Bladder microvascular endothelial cell (primary cell): ENCODE measurements at places on chromosomes 13 and 19. TPM values are rescaled to one million over a fixed set of nuclear protein-coding genes. Genes with fewer than 3 reads are reported as not detected.

Gene CASP14
- not detected in 2 replicates for total RNA-seq

Gene NLRP7
- not detected in 2 replicates for total RNA-seq

Gene FBXO17
- 1.1 and 13.6 TPM in 2 replicates for total RNA-seq

Gene ZNF737
- total RNA-seq, result 3.6 and 11.6 TPM in 2 replicates

Gene CAPNS1
- 343 and 488 TPM in 2 replicates for total RNA-seq

Gene PBX4
- 0.06 TPM in 1 of 2 replicates, not detected in the other for total RNA-seq

Gene HIPK4
- total RNA-seq, result 0.06 TPM in 1 of 2 replicates, not detected in the other

Gene ASPDH
- 0.19 TPM in 1 of 2 replicates, not detected in the other for total RNA-seq

Gene ZNF224
- total RNA-seq, result 18.9 and 29.8 TPM in 2 replicates

Gene CPB2
- not detected in 2 replicates for total RNA-seq

Gene PEG3
- 0.32 and 0.76 TPM in 2 replicates for total RNA-seq

Gene KLK15
- not detected in 2 replicates for total RNA-seq

Gene RFPL4A
- total RNA-seq, result 0.16 and 2.3 TPM in 2 replicates

Gene ATF5
- total RNA-seq, result 3.4 and 5.8 TPM in 2 replicates

Gene CYP2A7
- not detected in 2 replicates for total RNA-seq

Gene DAND5
- under 0.01 and 0.06 TPM in 2 replicates for total RNA-seq

Gene CD22
- 1.6 and 1.7 TPM in 2 replicates for total RNA-seq

Gene LILRA6
- not detected in 2 replicates for total RNA-seq

Gene PLVAP
- total RNA-seq, result 11.8 and 12.5 TPM in 2 replicates

Gene CCDC169
- 0.97 and 2.7 TPM in 2 replicates for total RNA-seq

Gene CEACAM20
- total RNA-seq, result not detected in 2 replicates

Gene PPM1N
- total RNA-seq, result 0.32 and 0.63 TPM in 2 replicates

Gene BCAM
- 24.4 and 65.4 TPM in 2 replicates for total RNA-seq

Gene MEIS3
- 0.13 and 0.65 TPM in 2 replicates for total RNA-seq

Gene ZNF274
- total RNA-seq, result 14.7 and 21.0 TPM in 2 replicates

Gene RELB
- total RNA-seq, result 7.9 and 21.5 TPM in 2 replicates

Gene FFAR3
- 0.19 TPM in 1 of 2 replicates, not detected in the other for total RNA-seq

Gene CGB3
- total RNA-seq, result not detected in 2 replicates

Gene LAIR1
- not detected in 2 replicates for total RNA-seq

Gene KIR3DL1
- total RNA-seq, result not detected in 2 replicates

Gene NCR1
- not detected in 2 replicates for total RNA-seq

Gene KISS1R
- not detected in 2 replicates for total RNA-seq

Gene SGCG
- 0.16 TPM in 1 of 2 replicates, not detected in the other for total RNA-seq

Gene FAM124A
- 4.9 and 6.8 TPM in 2 replicates for total RNA-seq

Gene LIM2
- not detected in 2 replicates for total RNA-seq

Gene KLK12
- not detected in 2 replicates for total RNA-seq

Gene FGF9
- 0.06 TPM in 1 of 2 replicates, not detected in the other for total RNA-seq

Gene SLC17A7
- total RNA-seq, result 0.16 and 0.19 TPM in 2 replicates

Gene TEX101
- total RNA-seq, result not detected in 2 replicates

Gene KLF1
- 0.06 TPM in 1 of 2 replicates, not detected in the other for total RNA-seq

Gene DIAPH3
- total RNA-seq, result 8.9 and 11.9 TPM in 2 replicates

Gene PEX11G
- total RNA-seq, result 1.5 and 2.1 TPM in 2 replicates

Gene PCP2
- not detected in 2 replicates for total RNA-seq
